H1 (cell line): ENCODE measurements at places on chromosomes 4 and X. TPM values are rescaled to one million over a fixed set of nuclear protein-coding genes. Genes with fewer than 3 reads are reported as not detected.

DNA sequence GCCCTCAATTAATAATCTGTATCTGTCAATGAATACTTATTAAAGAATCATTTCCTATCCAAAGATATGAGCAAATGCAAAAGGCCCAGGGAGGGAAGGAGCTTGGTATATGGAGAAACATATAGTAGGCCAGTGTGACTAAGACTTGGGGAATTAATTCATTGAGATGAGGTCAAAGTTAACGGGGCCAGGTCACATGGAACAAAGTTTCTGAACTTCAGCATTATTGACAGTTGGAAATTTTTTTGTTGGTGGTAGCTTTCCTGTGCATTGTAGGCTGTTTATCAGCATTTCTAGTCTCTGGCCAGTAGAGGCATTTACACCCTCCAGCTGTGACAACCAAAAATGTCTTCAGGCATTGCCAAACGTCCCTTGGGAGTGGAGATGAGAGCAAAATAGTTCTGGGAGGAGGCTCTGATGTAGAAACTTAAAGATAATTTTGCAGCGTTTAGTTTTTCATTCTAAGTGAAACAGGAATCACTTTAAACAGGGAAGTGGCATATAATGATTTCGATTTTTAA is 202.0 kb downstream of the SLC4A4 start:
- no peaks in the 10 kb centered on the region for H3K36me3 ChIP-seq
- H3K27me3 ChIP-seq: no peaks in the 10 kb centered on the region
- H3K4me3 ChIP-seq: no peak overlapping the region
- no peak for DNase-seq
- H3K4me1 ChIP-seq: no peaks in the 10 kb centered on the region

DNA sequence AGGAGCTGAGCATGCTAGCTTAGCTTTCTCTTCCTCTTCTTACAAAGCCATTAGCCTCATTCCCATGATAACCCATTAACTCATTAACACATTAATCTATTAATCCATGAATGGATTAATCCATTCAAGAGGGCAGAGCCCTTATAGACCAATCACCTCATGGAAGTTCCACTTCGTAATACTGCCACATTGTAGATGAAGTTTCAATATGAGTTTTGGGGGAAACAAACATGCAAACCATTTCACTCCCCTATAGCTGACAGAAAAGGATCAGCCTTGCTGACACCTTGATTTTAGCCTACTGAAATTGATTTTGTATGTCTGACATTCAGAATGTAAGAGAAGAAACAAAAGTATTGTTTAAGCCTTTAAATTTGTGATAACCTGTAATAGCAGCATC is 251.8 kb upstream of the GALNTL6 start:
- H3K36me3 ChIP-seq: no peaks in the 10 kb centered on the region
- DNase-seq: no peak
- no peaks in the 10 kb centered on the region for H3K4me1 ChIP-seq

DNA sequence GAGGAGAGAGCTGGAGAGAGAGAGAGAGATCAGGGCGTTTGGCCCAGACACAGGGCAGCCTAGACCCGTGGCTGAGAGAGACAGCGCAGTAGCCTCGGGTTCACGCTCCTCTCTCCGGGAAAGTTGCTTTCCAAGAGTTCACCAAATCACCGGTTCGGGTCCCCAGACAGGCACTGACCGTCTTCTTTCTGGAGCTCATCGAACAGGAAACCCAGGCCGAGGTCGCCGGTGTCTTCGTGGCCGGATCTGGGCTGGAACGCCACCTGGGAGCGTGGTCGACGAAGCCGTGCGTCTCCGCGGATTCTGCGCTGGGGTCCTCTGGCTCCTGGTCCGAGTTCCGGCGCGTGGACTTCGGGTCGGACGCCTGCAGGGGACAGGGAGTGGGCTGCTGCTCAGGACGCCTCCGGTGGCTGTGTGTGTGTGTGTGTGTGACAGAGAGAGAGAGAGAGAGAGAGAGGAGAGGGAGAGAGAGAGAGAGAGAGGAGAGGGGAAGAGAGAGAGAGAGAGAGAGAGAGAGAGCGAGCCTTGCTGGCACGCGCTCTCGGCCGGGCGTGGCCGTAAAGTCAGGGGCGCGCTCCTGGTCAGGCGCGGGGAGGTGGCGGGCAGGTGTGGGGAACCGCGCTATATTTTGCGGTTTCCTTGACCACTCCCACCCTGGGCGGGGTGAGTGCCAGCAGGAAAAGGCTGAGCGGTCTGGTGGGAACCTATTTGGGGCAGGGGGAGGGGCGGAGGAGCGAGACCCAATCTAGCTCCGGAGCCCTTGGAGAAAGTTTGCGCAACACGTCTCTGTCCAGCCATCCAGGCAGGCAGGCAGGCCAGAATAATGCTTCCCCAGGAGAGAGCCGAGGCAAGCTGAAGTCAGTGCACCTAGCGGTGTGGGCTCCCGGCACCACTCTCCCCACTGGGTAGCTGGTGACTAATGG is 62.1 kb downstream of the RHOXF2B start:
- peak overlapping the region; percentile 21 for H3K4me3 ChIP-seq
- H3K27ac ChIP-seq: no peak overlapping the region
- peaks cover 45% of the 10 kb centered on the region for H3K27me3 ChIP-seq
- no peaks in the 10 kb centered on the region; the same call in none of the 2 replicates for H3K4me1 ChIP-seq
- peak; percentile 53 for DNase-seq

The PCDH7 gene
- 6.1 and 6.7 TPM in 2 replicates for total RNA-seq

The TEX28 gene
- total RNA-seq: not detected in 2 replicates

The NAA11 gene
- total RNA-seq: not detected in 2 replicates

- H3K27me3 ChIP-seq: no peaks in the 10 kb centered on the region
- no peaks in the 10 kb centered on the region for H3K4me1 ChIP-seq
- DNase-seq: no peak
- H3K27ac ChIP-seq: no peak overlapping the region
- H3K4me3 ChIP-seq: no peak overlapping the region
Observed at GRCh38 chr4:53618321-53618720, 27.0 kb upstream of the LNX1 start.

DNA sequence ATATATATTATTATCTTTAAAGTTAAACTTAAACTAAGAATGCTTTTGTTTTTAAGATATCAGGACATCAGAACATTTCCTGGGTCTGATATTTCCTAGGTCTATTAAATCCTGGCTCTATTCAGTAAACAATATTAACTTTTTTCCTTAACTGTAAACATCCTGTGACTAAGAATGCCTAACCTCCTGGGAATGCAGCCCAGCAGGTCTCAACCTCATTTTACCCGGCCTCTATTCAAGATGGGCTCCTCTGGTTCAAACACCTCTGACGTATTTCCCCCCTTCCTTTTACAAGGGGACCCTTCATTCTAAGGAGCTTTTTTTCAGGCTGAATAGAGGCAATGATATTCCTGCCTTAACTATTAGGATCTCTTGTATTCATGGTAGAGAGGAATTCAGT is 35.8 kb upstream of the DYNLT3 start:
- H3K36me3 ChIP-seq: no peaks in the 10 kb centered on the region
- no peak for DNase-seq
- H3K27me3 ChIP-seq: no peaks in the 10 kb centered on the region
- H3K4me3 ChIP-seq: no peak overlapping the region

- no peak for DNase-seq
- no peaks in the 10 kb centered on the region for H3K27me3 ChIP-seq
- H3K27ac ChIP-seq: no peak overlapping the region
- H3K4me3 ChIP-seq: no peak overlapping the region
Observed at GRCh38 chr4:76166480-76166879, 18.3 kb upstream of the NUP54 start.
